Endothelial cell of umbilical vein (primary cell): ENCODE measurements at places on chromosomes 7 and 10. TPM values are rescaled to one million over a fixed set of nuclear protein-coding genes. Genes with fewer than 3 reads are reported as not detected.
A peak's percentile ranks its signal among the peaks of the same experiment; 100 is the strongest.

FBXO24 gene
- 0.16 and 0.37 TPM in 2 replicates for polyA plus RNA-seq

GRCh38 chr10:29434111-29434510 is 145.2 kb downstream of the LYZL1 start:
- DNase-seq = no peak

DNA sequence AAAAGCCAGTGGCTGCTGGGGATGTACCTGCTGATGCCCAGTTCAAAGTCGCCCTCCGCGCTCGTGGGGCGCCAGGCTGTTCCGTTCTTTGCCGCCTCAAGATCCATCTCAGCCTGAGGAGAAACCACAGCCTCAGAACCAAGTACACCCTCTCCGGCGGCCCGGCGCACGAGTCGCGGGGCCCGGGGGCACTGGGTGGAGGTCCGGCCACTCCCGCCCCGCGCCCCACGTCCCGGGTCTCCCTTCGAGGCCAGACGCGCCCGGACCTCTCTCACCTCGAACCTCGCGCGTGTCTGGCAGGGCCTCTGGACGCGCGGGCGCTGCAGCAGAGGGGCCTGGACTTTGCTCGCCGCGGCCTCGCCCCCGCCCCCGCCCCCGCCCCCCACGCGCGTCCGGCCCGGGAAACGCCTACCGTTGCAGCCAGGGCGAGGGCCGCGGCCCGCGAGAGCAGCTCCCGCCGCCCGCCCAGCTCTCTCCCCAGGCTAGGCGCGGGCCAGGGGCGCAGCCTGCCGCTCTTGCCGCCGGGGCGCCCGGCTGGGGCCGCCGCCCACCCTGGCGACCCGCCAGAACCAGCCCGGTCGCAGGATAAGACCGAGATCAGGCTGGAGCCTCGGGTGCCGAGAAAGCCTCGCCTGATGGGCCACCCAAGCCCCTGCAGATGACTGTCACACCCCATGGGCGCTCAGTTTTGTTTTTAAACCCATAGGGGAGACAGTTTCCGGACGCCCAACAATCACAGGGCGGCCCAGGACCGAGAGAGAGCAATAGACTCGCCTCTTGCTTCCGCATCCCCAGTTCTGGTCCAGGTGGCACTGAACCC is at the start of gene ABCB4:
Gene ABCB4, minus strand, starts transcription at position 322 of the 820 bp plus-strand sequence. Its CDS starts 215 bp downstream, at position 107.
- no peak for DNase-seq

GRCh38 chr7:55591282-55591931 is 19.1 kb upstream of the VOPP1 start:
- DNase-seq = no peak

GRCh38 chr7:85070967-85071628 is 115.8 kb downstream of the SEMA3D start:
- DNase-seq = no peak

- no peak for DNase-seq
Observed at GRCh38 chr7:129610709-129611245, 743 bp upstream of the NRF1 start.

DPP6 gene
- polyA plus RNA-seq = not detected in 2 replicates

GRCh38 chr7:131105799-131106680 is 221.6 kb upstream of the MKLN1 start:
- peak; percentile 72 for DNase-seq

DNA sequence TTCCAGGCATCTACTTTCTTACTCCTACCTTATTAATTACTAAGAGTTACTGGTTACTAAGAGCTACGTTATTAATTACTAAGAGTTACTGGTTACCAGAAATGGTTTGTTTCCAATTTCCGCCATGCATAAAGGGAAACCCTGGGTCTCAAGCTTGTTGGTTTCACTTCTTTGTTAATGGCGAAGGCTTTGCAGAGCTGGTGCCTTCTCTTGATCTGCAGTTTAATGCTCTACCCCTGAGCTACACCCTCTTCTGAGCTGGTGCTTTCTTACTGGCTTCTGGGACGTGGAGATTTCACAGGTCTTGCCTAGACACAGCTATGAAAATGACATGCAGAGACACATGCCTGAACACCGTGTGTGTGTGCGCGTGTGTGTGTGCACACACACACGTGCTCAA is 560 bp downstream of the CPA4 start:
- no peak for DNase-seq

NCF1 gene
- 0.08 TPM in 1 of 2 replicates, not detected in the other for polyA plus RNA-seq

- no peak for DNase-seq
Observed at GRCh38 chr10:47255033-47255813, 44.8 kb upstream of the GDF10 start.

GRCh38 chr10:107163076-107163855 is 1.2 kb downstream of the SORCS1 start:
- DNase-seq = no peak

LEP gene
- not detected in 2 replicates for polyA plus RNA-seq

DNA sequence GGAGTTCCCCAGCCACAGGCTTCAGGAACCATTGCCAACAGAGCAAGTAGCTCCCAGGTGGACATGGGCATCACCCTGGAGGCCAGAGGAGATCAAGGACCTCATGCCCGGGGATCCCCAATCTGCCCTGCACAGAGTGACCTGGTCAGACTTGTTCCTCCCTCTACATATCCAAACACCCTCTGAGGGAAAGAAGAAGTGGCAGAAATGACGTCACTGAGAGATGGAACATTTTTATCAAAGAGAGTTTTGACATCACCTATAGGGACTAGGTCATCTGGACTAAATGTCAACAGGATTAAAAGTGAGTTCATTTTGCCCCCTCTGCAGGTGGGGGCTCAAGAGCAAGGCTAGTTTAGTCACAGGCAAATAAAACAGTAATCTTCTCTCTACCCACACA is 273.7 kb downstream of the SKAP2 start:
- no peak for DNase-seq

GRCh38 chr10:550665-551372 is 138.6 kb downstream of the DIP2C start:
- no peak for DNase-seq

DNA sequence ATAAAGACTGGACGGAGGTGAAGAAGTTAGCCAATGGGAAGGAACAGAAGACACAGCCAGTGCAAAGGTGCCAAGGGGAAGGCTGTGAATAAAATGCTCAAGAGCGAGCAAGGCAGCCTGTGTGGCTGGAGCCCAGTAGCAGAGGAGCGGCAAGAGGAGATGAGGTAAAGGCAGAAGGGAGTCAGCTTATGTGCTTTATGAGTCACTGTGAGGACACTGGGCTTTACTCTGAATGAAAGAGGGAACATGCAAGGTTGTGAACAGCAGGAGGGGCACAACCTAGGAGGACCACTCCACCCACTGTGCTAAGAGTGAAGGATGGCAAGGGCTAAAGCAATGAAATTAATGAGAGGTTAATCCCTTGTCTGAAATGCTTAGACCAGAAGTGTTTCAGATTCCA is 129.0 kb upstream of the ODAD2 start:
- DNase-seq = no peak

DNA sequence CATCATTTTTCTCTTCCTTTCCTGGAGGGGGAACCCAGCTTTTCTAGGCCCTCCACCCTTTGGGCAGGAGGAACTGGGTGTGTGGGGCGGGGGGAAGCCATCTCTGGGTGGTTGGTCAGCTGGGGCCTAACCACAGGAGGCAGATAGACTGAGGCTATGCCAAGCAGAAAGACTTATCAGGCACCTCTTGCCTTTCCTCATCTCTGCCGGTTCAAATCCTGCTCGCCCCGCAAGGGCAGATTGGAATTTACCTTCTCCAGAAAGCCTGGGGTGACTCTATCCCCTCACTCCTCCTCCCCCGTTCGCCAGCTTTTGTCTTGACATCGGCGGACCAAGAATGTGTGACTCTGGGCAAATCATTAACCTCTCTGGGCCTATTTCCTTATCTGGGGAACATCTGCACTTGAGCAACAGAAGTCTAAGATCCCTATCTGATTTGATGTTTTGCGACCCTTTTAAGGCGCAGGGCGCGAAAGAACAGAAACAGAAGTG is 584 bp upstream of the GARS1 start:
- no peak for DNase-seq

SPDYE2B gene
- not detected in 2 replicates for polyA plus RNA-seq

- DNase-seq = peak; percentile 39
Observed at GRCh38 chr10:31602541-31603234, 283.7 kb downstream of the ZEB1 start.

DNA sequence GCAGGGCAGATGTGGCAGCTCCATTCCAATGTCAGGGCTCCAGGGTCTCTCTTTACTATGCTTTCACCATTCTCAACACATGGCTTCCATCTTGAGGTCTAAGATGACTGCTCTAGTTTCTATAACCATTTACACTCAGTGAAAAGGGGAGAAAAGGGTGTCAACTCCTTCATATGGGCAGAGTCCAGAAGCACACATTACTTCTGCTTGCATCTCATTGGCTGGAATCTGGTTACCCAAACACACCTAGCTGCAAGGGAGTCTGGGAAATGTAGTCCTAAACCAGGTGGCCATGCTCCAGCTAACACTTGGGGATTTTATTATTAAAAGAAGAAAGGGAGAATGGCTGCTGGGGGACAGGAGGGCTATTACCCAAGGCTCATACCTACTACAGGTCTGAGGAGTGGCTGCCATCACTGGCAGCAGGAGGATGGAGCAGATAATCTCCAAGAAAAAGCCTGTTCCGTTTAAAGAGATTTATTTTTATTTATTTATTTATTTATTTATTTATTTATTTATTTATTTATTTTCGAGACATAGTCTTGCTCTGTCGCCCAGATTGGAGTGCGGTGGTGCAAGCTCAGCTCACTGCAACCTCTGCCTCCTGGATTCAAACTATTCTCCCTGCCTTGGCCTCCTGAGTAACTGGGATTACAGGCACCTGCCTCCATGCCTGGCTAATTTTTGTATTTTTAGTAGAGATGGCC is 29.1 kb upstream of the LBX1 start:
- DNase-seq = no peak
